ENCODE measurements at places on chromosomes 6 and 20.
A peak's percentile ranks its signal among the peaks of the same experiment; 100 is the strongest.

GRCh38 chr6:80548532-80548931, 442.1 kb downstream of the BCKDHB start:
- DNase-seq: no peak

DNA sequence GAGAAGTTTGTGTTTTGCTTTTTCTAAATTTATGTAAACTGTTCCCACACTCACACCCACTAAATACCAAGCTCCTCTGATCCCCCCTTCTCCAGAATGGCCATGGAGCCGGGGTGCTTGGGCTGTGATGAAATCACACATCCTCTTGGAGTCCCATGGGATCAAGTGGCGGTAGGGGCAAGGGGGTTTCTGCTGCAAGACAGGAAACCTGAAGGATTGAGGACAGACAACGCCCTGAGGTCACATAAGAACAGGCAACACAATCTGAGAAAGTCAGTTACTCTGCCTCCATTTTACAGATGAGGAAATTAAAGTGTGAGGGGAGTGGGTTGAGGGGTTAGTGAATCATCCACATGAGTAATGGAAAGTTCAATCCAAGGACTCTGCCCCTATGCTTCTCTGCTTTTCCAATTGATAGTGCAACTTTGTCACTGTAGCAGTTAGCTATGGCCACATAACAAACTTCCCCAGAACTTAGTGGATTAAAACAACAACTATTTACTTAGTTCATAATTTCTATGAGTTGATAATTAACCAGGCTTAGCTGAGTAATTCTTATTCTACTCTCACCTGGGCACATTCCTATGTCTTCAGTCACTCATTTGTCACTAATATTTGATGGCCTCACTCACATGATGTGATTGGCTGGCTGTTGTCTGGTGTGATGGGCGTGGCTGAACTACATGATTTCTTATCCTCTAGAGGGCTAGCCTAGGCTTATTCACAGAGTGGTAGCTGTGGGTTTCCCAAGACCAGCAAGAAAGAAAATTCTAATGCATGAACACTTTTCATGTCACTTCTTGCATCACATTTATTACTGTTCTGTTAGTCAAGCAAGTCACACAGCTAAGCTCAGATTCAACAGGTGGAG, 311.1 kb upstream of the RNF24 start:
- no peak for DNase-seq

GRCh38 chr6:129638686-129639085, 71.3 kb downstream of the ARHGAP18 start:
- no peak for DNase-seq

- no peak for DNase-seq
These were observed 202.9 kb downstream of the SYNDIG1 start for GRCh38 chr20:24672181-24672880.

- DNase-seq: no peak
These were observed 2.0 kb downstream of the NHSL1 start for GRCh38 chr6:138497286-138497685.

DNA sequence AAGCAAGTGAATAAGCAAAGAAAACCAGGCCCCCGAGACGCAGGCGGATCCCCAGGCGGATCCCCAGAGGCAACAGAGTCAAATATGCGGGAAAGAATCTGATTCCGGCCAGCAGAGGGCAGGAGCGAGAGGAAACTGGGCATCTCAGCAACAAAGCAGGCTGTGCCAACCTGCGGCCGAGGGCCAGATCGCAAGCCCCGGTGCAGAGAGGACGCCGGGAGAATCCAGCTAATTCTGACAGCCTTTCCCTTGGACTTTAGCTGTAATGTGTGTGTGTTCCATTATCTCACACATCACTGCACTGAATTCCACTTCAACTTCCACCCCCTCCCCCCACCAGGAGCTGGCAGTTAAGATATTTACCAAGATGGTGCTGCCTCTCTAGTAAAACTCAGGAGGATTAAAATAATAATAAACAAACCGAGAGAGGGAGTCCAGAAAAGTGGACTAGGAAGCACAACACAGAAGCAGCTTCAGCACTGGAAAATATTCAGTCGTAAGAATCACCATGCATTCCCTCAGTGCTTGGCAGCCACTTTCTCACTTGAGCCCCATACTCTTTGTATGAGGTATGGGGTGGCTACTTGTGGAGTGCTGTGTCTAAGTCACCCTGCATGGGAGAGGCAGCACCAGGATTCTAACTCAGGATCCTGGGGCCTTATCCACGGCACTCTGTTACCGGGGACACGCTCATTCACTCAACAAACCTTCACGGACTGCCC, 66.2 kb upstream of the SNX9 start:
- DNase-seq: peak; percentile 73

- no peak for DNase-seq
These were observed 17.1 kb downstream of the OR2B2 start for GRCh38 chr6:27894839-27895762.

DNA sequence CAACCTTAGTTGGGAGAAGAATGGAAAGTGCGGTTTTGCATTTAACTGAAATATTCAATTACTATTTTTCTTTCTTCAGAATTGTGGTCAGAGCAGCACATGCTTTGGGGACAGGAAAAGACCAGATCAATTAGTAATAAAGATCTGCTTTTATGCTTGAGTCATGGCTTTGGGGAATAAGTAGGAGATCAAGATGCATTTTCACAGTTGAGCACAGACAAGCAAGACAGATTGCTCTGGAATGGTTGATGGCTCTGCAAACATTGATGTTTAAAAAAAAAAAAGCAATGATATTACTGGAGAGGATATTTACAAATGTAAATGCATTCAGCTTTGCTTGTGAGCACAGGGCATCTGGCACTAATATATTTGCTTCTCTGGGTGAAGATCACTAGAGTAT, 224.4 kb upstream of the SASH1 start:
- DNase-seq: no peak

DNA sequence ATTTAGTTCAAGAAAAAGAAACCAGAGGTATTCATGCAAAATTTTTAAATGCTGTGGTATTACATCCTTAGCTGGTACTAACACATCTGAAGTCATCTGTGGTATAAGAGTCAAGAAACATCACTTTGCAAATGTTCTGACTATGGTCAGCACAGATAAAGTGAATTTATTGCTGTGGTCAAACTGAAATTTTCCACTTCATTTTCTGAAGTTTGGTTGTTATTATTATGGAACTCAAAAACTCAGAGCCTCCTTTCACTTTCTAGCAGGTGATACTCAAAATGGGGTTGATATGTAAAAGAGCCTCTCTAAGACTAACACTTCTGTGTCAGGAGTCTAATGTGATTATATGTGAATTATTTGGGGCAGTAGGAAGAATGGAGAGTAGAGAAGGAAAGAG, 257.8 kb downstream of the RNGTT start:
- DNase-seq: no peak

GRCh38 chr6:146850238-146850896, 251.6 kb downstream of the ADGB start:
- DNase-seq: peak; percentile 50

DNA sequence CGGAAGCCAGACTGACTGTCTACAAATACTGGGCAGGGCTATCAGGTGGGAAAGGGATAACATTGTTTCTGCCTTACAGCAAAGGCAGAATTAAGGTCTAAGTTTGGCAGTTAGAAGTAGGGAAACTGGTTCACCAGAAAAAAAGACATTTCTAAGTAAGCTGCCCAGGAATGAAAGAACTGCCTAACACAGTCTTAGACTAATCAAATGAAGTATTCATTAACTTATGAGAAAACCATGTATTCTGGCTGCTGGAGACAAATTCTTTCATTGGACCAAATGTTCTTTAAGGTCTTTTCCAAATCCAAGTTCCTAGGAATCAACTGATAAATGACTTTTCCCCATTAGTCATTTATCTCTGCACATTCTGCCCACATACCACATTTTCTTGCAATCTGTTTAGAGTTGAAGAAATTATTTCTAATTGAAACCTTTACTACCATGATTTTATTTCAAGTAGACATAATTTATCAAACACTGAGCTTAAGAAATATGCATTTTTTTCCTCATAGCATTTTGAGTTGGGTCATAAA, 120.3 kb upstream of the OGFRL1 start:
- DNase-seq: no peak

DNA sequence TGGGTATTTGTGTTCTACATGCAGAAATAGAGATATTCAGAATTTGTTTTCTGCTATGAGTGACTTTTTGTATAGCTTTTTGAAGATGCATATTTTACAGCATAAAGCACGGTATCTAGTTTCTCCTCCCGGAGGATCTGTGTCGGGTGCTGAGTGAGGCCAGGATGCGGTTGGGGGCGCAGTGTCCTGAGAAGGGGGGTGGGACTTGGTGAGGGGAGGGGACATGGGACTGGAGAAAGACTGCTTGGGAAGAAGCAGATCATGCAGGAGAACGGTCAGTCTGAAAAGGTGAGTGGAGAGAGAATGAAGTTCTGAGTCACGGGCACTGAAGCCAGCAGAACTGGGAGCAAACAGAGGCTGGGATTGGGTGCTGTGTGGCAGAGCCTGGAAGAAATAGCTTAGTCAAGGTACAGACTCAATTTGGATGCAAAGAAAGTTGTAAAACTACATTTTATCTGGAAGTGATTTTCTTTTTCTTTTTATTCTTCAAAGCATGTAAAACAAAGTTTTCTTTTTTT, 44.0 kb downstream of the STX11 start:
- no peak for DNase-seq

- no peak for DNase-seq
These were observed 26.6 kb upstream of the KLHL31 start for GRCh38 chr6:53692172-53692571.

DNA sequence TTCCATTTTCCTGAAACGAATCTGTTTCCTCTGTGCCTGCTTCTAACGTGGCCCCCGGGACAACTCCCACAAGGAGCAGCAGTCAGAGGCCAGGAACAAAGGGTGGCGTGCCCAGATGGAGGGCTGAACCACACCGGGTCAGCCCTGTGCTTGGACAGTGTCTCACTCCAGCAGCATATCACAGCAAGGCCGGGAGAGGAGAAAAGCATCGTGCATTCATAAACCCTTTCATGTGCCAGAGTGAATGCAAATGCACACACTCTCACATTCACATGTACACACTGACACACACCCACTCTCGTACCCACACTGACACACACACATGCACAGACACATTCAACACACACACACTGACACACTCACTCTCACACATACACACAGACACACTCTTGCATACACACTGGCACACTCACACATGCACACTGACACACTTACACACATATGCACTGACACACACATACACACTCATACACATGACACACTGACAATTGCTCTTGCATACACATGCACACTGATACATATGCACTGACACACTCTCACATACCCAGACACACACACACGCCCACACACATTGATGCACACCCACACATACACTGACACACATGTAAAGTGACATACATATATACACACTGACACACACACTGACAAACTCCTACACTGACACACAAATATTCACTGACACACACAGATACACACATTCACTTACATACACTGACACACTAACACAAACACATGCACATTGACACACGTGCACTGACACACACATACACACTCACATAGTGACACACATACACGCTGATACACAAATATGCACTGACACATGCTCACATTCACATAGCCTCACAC, 237.0 kb downstream of the LRFN2 start:
- no peak for DNase-seq

GRCh38 chr6:68675548-68675947, 40.5 kb downstream of the ADGRB3 start:
- DNase-seq: no peak

DNA sequence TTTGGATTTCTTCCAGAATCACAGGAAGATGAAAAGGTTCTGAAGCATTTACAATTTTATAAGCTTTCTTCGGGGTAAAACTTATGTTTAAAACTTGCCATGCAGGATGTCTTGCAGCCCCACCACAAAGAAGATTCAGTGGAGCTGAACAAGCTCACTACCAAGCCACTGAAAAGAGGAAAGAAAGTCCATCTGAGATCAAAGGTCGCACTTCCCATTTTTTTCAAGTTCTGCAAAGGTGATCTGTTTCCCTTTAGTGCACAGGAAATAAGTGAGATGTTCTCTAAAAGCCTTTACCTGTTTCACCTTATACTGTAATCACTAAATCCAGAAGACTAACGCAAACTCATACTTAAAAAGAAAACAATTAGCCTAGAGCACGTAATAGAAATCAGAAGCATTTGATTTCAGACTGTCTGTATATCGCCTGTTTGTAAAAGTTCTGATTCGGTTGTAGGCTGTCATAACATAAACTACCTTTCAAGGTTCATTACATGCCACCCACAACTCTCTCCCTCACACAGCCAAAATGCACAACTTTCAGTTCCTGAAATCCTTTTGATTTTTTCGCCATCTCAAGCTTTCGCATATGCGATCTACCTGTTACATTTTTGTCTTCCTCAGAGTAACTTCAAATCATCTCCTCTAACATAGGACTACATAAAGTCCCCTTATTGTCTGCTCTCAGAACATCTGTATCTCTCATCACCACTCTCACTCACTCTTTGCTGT, 1.8 kb downstream of the ECHDC1 start:
- DNase-seq: no peak

DNA sequence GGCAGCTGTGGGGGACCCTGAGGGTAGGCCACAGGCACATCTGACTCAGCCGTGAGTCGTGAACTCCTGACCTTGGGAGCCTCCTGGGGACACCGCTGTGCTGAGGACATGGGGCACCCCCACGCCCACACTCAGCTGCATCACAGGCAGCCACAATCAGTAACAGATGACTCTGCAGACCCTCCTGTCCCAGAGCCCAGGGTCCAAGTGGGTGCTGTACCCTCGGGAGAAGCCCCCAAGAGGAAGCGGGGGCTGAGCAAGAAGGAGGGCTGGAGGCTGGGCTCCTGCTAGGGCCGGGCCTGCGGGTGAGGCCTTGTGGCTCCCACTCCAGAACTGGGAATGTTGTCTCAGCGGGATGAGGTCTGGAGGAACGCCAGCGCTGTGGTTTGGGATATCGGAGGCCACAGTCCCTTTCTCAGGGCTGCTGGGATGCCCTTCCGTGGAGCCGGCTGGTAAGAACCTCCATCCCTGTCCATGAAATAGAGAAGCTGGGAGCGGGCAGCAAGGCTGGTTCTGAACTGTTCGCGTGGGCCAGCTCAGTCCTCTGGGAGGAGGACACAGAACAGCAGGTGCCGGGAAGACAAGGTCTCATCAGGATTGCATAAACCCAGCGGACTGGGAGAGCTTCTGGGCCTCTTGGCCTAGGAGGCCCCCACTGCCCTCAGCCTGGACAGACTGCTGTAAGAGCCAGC, 3.1 kb upstream of the LAMA5 start:
- peak; percentile 49 for DNase-seq

- DNase-seq: no peak
These were observed 893 bp downstream of the POLR1H start for GRCh38 chr6:30061858-30062458.

- DNase-seq: no peak
These were observed 41.5 kb downstream of the MAN1A1 start for GRCh38 chr6:119308048-119308570.

DNA sequence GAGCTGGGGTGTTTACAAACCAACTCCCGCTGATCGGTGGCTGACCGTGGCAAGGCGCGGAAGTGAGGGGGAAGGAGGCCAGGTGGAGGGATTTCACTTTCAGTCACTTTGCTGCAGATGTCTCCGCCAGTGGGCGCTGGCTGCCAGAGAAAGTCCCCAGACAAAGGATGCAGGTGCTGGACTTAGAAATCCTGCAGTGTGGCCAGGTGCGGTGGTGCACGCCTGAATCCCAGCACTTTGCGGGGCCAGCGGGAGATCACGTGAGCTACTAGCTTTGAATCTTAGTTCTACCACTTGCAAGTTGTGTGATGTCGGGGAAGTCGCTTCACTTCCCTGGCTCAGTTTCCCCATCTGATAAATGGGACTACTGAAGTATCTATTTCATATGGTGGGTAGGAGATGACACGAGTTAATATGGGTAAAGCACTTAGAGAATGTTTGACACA, 180.4 kb downstream of the ZNF217 start:
- no peak for DNase-seq

- no peak for DNase-seq
These were observed 44.2 kb upstream of the MDGA1 start for GRCh38 chr6:37741757-37742400.
